ENCODE measurements at places on chromosomes 11 and 22. TPM values are rescaled to one million over a fixed set of nuclear protein-coding genes. Genes with fewer than 3 reads are reported as not detected.

DNA sequence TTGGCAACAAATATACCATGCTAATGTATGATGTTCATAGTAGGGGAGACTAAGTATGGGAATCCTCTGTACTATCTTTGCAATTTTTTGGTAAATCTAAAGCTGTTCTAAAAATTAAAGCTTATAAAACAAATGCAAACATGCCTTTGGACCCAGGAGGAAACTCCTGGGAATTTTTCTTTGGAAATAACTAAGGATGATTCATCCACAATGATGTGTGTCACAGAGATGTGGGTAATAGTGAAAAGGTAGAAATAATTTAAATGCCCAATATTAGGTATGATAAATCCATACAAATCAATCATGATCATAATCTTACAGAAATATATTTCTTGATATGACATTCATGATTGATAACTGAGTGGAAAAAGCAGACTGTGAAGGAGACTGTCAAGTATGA lies 135.8 kb downstream of the TRIM44 start:
- no peak for DNase-seq

DNA sequence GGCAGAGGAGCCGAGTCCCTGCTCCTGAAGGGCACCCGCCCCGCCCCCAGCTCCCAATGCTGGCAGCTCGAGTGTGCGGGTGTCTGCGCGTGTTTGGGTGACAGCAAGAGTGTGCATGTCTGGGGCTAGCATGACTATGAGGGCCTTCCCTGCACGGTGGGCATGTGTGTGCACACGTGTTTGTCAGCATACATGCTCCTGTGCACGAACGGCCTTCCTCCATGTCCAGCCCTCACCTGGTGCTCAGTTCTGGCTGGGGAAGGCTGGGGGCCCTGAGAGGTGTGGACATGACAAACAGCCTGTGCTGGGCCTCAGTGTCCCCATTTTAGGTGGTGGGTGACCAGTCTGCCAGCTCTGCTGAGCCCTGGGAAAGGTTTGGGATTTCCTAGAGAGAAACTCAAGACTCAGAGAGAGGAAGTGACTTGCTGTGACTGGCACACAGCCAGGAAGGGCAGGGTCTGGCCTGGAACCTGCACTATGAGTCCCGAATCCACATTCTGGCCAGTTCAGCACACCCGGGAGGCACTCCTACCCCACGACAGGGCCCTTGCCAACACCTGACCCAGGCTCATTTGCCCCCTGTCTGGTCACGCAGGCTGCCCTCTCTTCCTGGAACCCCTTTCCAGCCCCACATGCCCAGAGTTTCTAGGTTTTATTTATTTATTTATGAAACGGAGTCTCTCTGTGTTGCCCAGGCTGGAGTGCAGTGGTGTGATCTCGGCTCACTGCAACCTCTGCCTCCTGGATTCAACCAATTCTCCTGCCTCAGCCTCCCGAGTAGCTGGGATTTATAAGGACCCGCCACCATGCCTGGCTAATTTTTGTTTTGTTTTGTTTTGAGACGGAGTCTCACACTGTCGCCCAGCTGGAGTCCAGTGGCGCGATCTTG lies 3.3 kb upstream of the SHISA8 start:
- peak; percentile 60 for DNase-seq

GRCh38 chr11:2807801-2808241 lies 77.8 kb downstream of the CDKN1C start:
- DNase-seq: no peak

DNA sequence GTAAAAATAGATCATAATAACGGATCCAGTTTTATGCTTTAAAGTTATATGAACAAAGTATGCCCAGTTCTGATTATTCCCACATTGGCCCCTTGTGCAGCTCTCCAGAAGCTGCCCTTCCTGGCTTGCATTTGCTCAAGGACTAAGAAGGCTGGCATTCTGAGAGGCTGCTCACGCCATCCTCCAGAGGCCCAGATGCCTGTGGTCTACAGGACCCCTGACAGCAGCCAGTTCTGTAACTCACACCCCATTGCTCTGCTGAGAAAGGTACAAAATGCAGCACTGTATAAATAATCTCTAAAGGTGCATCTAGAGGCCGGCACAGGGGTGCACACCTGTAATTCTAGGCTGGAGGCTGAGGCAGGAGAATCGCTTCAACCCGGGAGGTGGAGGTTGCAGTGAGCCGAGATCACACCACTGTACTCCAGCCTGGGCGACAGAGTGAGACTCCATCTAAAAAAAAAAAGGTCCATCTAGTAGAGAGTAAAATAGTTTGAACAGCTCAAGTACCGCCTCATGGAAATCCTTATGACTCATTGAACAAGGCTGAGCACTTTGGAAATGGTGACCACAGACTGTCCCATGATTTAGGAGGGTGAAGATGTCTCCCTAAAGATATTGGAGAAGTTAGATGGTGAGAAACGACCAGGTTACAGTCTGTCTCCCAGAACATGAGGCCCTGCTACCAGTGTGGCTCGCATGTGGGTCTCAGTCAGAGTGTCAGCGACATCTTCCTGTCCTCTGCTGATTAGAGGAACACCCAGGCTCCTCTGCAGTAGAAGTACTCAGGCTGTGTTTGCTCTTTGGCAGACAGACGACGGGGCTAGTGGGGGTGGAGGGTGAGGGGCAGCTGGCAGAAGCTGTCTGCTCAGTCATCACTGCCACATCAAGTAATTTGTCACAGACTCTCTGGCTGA lies 56.3 kb downstream of the KREMEN1 start:
- no peak for DNase-seq

- DNase-seq: no peak
Observed at GRCh38 chr11:112167145-112167544, at the start of gene TEX12. TSS of gene TEX12 (plus strand) at chr11:112167372. CDS start at chr11:112169269, 1,897 bp downstream.

DNA sequence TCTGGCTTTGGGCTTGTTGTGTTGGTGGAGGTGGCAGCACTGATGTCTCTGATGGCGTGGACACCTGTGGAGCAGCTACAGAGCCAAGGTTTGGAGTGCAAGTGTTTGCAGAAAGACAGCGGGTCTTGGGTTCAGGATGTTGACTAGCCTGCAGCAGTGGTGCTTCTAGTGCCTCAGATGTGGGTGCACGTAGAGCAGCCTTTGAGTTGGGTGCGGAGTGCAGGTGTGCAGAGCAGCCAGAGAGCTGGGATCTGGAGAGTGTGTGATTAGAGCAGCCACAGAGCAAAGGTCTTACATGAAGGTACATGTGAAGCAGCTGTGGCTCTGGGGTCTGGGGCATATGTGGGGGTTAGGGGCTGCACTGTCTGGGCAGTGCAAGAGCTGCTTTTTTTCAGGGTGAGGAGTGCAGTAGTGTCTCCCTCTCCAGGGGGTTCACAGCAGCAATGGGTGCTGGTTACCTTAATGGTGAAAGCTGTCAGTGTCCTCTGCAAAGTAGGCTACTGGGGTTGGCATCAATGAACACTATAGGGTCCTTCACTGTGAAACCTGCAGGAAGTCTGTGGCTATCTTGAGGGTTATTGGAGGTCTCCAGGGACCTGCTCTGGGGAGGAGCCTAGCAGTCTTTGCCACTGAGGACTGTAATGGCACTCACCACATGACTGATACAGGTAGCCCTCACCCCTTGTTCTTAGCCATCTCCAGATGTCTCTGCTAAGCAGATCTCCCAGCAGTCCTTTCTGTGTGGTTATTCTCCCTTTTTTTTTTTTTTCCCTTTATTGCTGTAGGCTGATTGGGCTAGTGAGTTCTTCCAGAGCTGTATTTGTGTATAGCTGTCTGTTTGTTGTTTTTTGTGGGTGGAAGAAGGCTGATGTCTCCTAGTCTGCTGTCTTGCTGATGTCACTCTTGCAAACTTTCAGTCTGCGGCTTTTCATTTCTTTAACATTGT lies 14.3 kb downstream of the BIRC2 start:
- no peak for DNase-seq

DNA sequence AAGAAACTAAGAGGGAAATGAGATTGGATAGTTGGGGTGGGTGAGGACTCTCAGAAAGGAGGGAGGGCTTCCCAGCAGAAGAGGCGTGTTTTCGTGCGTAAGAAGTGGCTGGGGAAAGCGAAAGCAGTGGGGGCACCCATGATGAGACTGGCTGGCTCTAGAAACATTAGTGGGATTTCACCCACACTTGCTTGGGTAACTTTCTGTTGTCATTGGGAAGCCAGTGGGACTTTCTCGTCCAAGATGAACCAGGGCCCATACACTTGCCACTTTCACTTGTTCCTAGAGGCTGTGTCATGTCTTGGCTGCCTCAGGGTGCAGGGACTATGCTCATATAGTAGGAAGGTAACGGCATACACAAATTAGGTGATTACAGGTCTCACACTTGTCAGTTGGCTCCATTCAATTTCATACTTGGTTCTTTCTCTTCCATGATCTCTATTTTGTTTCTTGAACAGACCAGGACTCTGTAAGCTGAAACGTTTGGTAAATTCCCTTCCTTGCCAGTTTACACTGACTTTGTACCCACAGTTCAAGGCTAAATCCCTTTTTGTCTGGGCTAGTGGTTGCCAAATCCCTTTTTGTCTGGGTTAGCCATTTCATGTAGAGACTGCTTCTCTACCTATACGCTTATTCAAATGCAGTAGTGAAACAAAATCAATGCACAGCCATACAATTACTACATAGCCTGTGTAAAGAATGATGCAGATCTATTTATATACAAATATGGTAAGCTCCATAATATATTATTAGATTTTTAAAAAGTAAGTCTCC lies 42.0 kb upstream of the CXCR5 start:
- no peak for DNase-seq

DNA sequence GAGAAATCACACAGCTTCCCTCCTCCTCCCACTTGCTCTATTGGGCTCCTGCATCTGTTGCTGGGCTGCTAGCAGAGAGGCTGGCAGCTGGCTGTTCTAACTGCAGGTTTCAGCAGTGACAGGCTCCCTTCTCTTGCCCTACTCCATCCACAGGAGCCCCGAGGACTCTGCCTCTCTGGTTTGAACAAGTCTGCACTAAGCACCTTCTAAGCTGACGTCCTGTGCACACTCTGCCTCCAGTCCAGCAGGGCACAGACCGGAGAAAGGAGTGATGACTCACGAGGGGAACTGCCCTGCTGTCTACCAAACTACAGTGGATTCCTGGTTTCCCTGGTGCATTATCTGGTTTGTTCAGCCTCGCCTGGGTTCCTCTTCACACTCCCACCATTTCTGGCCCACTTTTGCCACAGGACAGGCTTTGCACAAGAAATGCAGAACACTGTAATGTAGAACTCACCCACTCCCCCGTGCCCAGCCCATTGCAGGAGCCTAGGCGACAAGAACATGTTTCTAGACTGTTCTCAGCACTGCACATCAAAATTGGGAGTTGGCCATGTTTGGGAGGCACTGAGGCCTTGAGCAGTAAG lies 26.0 kb downstream of the IL10RA start:
- no peak for DNase-seq

GLB1L2 gene
- 27.2 TPM for total RNA-seq

TPBGL gene
- 0.11 TPM for total RNA-seq

CSF2RB gene
- 5.2 TPM for total RNA-seq
